ENCODE measurements at places on chromosomes 6 and 20.
A peak's percentile ranks its signal among the peaks of the same experiment; 100 is the strongest.

DNA sequence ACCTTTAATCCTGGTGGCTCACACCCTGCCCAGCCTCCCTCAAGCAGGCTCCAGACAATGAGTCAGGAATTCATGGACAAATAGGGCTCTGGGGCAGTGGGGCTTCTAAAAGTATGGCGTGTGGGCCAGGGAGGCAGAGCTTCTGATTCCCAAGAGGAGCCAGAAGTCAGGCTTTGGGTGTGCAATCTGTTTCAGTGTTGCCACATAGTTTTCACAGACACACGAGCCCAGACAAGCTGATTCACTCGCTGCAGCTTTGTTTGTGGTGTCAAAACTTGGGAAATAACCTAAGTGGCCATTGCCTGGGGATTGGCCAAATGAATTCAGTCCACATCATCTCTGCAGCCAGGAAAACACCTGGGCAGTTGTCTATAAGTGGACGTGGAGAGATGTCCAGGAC, 9.2 kb downstream of the PEDS1 start:
- peaks cover 17% of the 10 kb centered on the region for H3K4me1 ChIP-seq
- H3K27ac ChIP-seq: no peak overlapping the region

- no peaks in the 10 kb centered on the region for H3K27me3 ChIP-seq
- no peaks in the 10 kb centered on the region for H3K4me1 ChIP-seq
- H3K4me3 ChIP-seq: no peak overlapping the region
- DNase-seq: peak; percentile 69
These were observed 226.8 kb upstream of the PDE10A start for GRCh38 chr6:165889636-165890403.

DNA sequence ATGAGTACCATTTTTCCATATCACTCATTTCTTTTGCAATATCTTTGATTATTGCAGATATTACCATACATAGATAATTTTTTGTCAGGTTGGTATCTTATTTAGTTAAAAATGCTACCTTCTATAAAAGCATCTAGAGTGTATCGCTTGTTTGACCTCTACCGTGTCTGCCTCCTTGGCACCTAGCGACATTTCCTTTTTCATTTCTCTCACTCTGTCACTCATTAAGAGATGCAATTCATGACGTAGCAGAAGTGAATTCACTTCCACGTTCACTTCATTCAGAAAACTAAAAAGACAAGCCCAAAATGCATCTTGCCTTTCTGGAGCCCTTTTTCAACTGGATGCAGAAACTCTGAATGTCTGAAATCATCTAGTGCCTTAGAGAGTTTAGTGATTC, 172.9 kb downstream of the MMS22L start:
- H3K27ac ChIP-seq: no peak overlapping the region
- no peak for DNase-seq
- H3K36me3 ChIP-seq: peaks cover 9% of the 10 kb centered on the region
- H3K4me1 ChIP-seq: no peaks in the 10 kb centered on the region
- H3K4me3 ChIP-seq: no peak overlapping the region

DNA sequence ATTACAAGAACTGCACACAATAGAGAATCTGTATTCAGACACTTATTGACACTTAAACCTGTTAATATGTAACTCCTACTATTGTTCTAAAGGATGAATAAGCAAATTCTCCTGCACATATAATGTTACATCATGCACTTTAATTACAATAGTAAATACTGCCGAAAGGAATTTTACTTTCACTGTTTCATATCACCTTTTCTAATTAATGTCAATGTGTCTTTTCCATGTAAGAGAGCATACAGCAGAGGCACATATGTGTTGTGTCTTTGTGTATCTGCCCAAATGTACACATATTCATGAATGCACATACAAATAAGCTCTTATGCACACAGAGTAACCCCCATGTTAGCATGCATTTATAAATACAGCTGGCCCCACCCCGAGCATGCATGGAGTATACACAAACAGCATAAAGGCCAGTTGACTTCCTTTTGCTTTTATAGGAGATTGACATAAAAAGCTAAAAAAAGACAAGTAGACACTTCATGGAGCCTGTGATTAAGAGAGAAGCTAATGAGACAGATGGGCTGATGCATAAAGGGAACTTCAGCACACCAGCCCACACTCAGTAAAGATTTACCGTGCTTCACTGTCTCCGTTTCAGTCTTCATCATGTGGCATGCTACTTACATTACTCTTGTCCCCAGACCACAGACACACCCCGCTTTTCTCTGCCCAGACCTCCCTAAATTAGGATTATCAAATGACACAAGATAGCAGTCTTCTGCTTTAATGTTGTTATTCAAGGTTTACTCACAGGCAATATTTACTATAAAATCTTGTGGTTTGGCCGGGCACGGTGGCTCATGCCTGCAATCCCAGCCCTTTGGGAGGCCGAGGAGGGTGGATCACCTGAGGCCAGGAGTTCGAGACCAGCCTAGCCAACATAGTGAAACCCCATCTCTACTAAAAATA, 184.6 kb downstream of the ATXN1 start:
- H3K4me1 ChIP-seq: no peaks in the 10 kb centered on the region
- H3K36me3 ChIP-seq: no peaks in the 10 kb centered on the region
- H3K27me3 ChIP-seq: no peaks in the 10 kb centered on the region
- H3K27ac ChIP-seq: no peak overlapping the region

DNA sequence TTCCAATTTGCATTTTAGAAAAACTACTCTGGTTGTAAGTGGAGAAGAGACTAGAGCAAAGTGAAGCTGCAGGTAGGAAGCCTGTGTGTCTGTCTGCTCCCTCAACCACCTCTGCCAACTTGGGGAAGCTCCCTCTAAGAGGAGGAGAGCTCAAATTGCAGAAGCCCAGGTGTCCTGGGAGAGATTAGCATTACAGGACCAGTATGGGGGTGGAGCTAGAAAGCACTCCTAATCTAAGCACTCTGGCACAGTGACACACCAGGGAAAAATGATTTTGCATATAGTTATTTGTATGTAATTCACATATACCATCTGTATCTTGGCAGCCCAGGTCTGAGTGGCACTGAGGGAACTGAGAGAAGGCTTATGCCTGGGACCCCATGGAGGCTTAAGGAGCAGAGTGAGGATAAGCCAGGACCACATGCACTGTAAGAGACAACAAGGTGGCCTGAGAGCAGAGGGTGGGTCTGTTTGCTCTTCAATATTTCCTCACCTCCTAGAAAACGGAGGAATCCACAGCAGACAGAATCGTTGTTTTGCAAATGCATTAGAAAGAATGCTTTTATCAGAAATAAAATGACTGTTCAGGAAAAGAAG, 13.6 kb downstream of the GSTA2 start:
- no peak overlapping the region for H3K27ac ChIP-seq
- H3K36me3 ChIP-seq: peaks cover 20% of the 10 kb centered on the region
- peak overlapping the region; percentile 49 for H3K4me3 ChIP-seq
- H3K27me3 ChIP-seq: no peaks in the 10 kb centered on the region
- no peak for DNase-seq

GRCh38 chr6:130381012-130381411, 15.2 kb downstream of the TMEM200A start:
- no peak for DNase-seq
- H3K4me1 ChIP-seq: no peaks in the 10 kb centered on the region
- no peaks in the 10 kb centered on the region for H3K27me3 ChIP-seq
- H3K4me3 ChIP-seq: no peak overlapping the region
- no peak overlapping the region for H3K27ac ChIP-seq

- no peaks in the 10 kb centered on the region for H3K4me1 ChIP-seq
- no peaks in the 10 kb centered on the region for H3K27me3 ChIP-seq
- no peak overlapping the region for H3K4me3 ChIP-seq
- H3K27ac ChIP-seq: no peak overlapping the region
These were observed 49.2 kb downstream of the ANKS1A start for GRCh38 chr6:34938268-34938667.

DNA sequence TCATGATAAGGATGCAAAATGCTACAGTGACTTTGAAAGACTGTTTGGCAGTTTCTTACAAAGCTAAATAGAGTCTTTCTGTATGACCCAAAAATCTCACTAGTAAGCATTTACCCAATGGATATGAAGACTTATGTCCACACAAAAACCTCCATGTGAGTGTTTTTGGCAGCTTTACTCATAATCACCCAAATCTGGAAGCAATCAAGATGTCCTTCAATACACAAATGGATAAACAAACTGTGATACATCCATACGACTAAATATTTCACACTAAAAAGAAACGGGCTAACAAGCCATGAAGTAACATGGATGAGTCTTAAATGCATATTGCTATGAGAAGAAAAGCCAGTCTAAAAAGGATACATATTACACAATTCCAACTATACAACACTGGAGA, 117.2 kb downstream of the PDE10A start:
- H3K4me1 ChIP-seq: no peaks in the 10 kb centered on the region
- no peaks in the 10 kb centered on the region for H3K27me3 ChIP-seq
- no peak for DNase-seq
- no peak overlapping the region for H3K27ac ChIP-seq

DNA sequence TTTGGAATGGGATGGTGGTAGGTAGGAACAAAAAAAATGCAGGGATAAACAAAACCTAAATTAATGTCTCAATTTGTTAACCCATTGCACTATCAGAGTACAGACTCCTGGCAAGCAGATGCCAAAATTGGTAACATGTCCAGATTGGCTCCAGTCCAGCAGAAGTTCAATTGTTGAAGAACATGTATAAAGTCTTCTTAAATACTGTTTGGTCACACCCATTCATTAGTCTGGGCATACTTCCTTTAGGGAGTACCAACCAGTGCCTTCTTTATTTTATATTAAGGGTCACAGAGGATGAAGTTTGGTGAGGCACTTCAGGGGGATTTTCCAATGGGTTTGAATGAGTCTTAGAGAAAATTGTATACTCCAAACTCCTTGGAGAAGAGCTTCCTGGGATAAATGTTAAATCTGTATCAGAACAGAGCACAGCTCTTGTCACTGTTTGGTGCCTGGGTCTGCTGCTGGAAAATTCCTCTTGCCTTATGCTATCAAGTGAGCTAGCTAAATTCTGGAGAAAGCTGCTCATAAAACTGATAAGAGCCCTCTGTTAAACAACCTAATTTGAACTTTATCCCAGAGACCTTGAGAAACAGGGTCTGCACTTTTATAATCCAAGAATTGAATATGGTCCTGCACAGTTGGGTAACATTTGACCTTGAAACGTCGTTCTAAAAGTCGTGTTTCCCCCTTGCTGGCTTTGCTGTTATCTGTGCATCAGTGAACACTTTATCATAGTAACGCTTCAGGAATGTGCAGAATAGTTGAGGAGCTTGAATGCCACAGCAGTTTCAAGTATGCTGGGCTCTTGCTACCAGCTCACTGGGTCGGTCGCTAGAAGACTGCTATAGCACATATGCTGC, 334.1 kb upstream of the CITED2 start:
- no peaks in the 10 kb centered on the region for H3K4me1 ChIP-seq
- no peaks in the 10 kb centered on the region for H3K27me3 ChIP-seq
- H3K27ac ChIP-seq: no peak overlapping the region

GRCh38 chr20:40225596-40225995, 463.4 kb downstream of the MAFB start:
- no peaks in the 10 kb centered on the region for H3K36me3 ChIP-seq
- H3K4me3 ChIP-seq: no peak overlapping the region
- no peak for DNase-seq
- peaks cover 4% of the 10 kb centered on the region for H3K4me1 ChIP-seq
- H3K27ac ChIP-seq: no peak overlapping the region

DNA sequence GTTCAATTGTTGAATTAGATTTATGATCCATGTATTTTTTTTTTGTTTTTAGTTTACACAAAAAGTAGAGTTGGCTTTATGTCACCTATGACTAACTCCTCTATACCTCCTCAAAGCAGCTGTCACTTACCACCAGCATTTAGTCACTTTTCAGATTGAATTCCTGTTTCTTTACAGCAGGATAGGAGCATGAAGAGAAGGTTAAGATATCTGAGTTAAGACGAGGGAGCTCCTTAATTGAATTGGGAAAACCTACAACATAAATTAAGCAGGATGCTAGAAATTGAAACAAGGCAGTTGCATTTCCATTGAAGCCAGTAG, 237.2 kb downstream of the FARS2 start:
- no peak for DNase-seq
- H3K4me1 ChIP-seq: peaks cover 5% of the 10 kb centered on the region
- no peak overlapping the region for H3K4me3 ChIP-seq
- H3K36me3 ChIP-seq: no peaks in the 10 kb centered on the region
- H3K27ac ChIP-seq: no peak overlapping the region

GRCh38 chr6:51842804-51843378, 244.5 kb downstream of the PKHD1 start:
- no peak for DNase-seq
- no peak overlapping the region for H3K27ac ChIP-seq
- H3K4me1 ChIP-seq: peaks cover 4% of the 10 kb centered on the region

- H3K4me3 ChIP-seq: peak overlapping the region; percentile 100
- no peak overlapping the region for H3K27ac ChIP-seq
- peaks cover 19% of the 10 kb centered on the region for H3K36me3 ChIP-seq
- no peaks in the 10 kb centered on the region for H3K27me3 ChIP-seq
These were observed 1.8 kb downstream of the RGL2 start for GRCh38 chr6:33296797-33297405.

DNA sequence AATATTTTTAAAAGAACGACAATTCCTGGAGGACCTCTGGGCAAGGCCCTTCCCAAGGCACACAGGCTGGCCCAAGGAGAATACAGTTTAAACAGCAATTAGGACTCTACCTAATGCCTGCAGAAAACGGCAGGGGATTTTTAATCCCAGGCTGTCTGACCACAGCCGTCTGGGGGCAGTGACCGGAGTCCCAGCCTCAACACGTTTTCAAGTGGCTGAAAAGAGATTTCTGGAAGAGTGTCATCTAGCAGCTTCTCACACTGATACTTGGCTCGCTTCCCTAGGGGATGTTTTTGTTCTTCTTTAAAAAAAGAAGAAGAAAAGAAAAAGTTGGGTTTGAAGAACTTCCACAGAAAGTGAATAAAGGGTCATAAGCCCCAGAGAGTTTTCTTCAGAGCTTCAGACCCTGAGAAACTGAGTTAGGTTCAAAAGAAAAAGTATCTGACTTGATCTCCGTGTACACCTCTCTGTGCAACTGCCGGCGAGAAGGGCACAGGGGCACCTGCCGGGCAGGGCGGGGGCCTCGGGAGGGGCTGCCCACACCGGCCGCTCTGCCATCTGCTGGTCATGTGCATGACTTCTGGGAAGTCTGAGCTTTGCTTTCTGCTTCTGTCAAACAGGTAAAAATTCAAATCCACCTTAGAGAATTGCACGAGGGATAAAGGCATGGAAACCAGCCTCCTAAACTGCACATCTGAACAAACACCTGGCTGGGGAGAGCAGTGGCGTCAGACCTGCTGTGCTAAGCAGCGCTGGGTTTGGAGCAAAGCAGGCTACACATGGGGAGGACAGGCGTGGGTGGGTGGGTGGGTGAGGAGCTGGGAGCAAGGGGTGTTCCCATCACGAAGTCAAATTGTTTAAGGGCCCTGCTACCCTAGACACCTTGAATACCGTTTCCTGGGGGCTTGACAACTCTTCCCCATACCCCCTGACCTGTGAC, 33.0 kb downstream of the RRBP1 start:
- H3K4me1 ChIP-seq: no peaks in the 10 kb centered on the region
- no peak overlapping the region for H3K27ac ChIP-seq
- DNase-seq: no peak
- H3K4me3 ChIP-seq: no peak overlapping the region
